ENCODE measurements at places on chromosomes 6 and 20.

DNA sequence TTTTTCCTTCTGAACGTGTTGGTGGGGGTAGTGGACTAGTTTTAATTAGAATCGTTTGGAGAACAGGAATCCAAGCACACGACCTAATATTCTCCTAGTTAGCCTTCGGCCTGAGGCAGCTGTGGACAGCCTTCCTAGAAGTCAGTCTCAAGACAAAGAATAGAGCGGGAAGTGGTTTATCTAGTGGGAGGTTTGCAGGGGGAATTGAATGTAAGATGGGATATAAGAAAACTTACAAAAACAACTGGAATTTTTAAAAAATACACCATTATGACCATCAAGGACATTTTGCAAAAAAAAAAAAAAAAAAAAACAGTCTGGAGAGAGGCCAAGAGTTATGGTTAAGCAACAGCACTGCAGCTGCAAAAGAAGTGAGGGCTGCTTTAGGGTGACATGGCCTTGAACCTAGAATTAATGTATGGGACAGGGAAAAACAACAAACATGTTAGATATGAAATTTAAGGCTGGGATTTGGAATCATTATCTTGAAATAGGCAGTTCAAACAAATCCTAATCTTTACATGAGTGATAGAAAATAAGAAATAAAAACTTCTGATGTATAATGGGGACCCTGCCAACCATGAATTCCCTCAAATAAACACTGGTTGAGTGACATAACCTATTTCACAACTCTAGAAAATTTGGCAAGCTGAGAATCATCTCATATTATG lies 40.2 kb downstream of the PLAGL1 start:
- no peaks in the 10 kb centered on the region for H3K36me3 ChIP-seq
- no peak for DNase-seq
- no peak overlapping the region for H3K4me3 ChIP-seq
- peaks cover 35% of the 10 kb centered on the region for H3K4me1 ChIP-seq

GRCh38 chr6:125791151-125791819 lies 525 bp downstream of the NCOA7 start:
- peaks cover 7% of the 10 kb centered on the region for H3K4me1 ChIP-seq
- no peaks in the 10 kb centered on the region for H3K27me3 ChIP-seq
- no peak overlapping the region for H3K27ac ChIP-seq

DNA sequence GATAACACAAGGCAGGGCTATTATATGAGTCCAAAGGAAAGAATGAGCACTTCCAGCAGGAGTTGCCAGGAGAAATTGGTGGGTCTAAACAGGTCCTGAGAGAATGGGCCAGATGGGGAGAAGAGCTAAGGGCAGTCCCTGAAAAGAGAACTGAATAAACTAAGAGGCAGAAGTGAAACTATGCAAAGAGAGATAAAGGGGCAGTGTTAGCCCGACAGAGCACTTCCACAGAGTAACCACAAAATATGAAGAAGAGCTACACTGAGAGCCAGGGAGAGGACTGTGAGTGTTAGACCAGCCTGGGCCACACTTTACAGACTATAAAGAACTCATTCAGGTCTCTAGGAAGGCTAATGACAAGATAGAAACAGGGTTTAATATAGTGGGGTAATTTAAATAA lies 43.8 kb downstream of the RALGAPA2 start:
- no peak for DNase-seq
- no peak overlapping the region for H3K4me3 ChIP-seq
- no peaks in the 10 kb centered on the region for H3K36me3 ChIP-seq
- H3K27ac ChIP-seq: no peak overlapping the region
- no peaks in the 10 kb centered on the region for H3K27me3 ChIP-seq

GRCh38 chr6:150613269-150613668 lies 13.6 kb downstream of the PLEKHG1 start:
- H3K4me3 ChIP-seq: no peak overlapping the region
- no peak overlapping the region for H3K27ac ChIP-seq
- no peaks in the 10 kb centered on the region for H3K4me1 ChIP-seq
- H3K36me3 ChIP-seq: no peaks in the 10 kb centered on the region

- H3K27me3 ChIP-seq: no peaks in the 10 kb centered on the region
- H3K27ac ChIP-seq: no peak overlapping the region
- H3K4me1 ChIP-seq: peaks cover 3% of the 10 kb centered on the region
- H3K36me3 ChIP-seq: peaks cover 12% of the 10 kb centered on the region
Measured at GRCh38 chr20:25199473-25200260, 4.2 kb downstream of the ENTPD6 start.

DNA sequence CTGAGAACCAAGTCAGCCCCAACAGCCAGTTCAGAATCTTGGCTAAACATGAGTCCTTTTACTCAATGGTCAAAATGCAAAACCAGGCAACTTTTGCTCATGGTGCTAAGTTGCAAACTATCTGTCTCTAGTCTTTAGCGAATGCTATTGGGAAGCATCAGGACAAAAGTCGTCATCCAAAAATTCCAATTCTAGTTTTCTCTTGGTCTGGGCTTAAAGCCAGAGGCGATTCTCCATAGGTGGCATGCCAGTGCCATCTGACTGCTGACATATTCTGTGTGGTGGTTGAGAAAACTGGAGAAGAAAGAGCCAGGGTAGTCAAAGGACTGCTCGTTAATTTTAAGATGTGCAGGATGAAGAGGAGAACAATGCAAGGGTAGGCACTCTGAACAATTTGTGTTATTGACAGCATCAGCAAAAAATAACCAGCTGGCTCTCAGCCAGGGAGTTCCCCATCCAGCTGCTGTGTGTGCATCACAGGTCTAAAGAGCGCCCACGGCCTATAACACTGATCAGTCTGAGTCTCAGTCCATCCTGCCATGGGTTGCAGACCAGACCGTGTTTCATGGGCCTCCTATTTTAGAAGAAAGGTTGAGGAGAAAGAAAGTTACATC lies 313.6 kb downstream of the ALDH8A1 start:
- no peaks in the 10 kb centered on the region for H3K27me3 ChIP-seq
- no peak overlapping the region for H3K4me3 ChIP-seq
- no peak for DNase-seq
- H3K4me1 ChIP-seq: no peaks in the 10 kb centered on the region
- no peak overlapping the region for H3K27ac ChIP-seq

DNA sequence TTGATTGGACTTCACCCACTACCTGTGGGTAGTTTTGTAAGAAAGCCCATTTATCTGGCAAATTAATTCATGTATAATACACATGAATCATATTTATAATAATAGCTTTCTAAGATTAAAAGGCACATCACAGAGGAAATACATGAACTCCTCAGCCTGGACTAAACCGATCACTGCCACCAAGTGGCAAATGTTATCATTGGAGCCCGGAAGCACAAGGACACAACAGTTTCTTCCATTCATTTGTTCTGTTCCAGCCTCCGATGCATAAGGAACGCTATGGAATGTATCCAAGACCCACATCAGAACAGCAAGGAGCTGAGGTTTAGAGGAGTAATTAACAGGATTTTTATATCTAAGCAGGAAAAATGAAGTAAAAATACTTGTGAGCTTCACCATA lies 13.9 kb upstream of the IPCEF1 start:
- no peak overlapping the region for H3K27ac ChIP-seq
- no peak overlapping the region for H3K4me3 ChIP-seq
- peak; percentile 54 for DNase-seq
- H3K27me3 ChIP-seq: no peaks in the 10 kb centered on the region
- no peaks in the 10 kb centered on the region for H3K36me3 ChIP-seq

- no peak overlapping the region for H3K27ac ChIP-seq
- H3K27me3 ChIP-seq: no peaks in the 10 kb centered on the region
- H3K36me3 ChIP-seq: no peaks in the 10 kb centered on the region
- no peak for DNase-seq
- no peak overlapping the region for H3K4me3 ChIP-seq
Measured at GRCh38 chr6:152096863-152097496, 289.5 kb downstream of the ESR1 start.

GRCh38 chr6:120951258-120951657 lies 383.0 kb downstream of the TBC1D32 start:
- H3K4me3 ChIP-seq: no peak overlapping the region

DNA sequence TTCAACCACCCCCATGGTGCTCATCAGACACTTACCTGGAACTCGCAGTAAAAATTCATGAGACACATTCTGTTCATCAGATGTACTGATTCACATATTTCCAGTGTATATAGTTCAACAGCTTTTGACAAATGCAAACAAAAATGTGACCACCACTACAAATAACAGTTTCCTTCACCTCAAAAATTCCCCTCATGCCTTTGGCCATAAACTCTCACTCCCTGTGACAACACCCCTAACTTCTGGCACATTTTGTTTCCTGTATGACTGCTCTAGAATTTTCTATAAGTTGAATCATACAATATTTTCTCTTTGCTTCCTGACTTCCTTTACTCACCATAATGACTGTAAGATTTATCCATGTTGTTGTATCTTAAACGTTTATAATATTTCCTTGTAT lies 63.7 kb downstream of the C6orf118 start:
- H3K4me3 ChIP-seq: no peak overlapping the region
- H3K27me3 ChIP-seq: no peaks in the 10 kb centered on the region
- no peaks in the 10 kb centered on the region for H3K36me3 ChIP-seq

GRCh38 chr20:24823176-24823784 lies 125.8 kb upstream of the CST7 start:
- no peaks in the 10 kb centered on the region for H3K27me3 ChIP-seq
- no peak overlapping the region for H3K27ac ChIP-seq
- no peaks in the 10 kb centered on the region for H3K36me3 ChIP-seq
- no peak overlapping the region for H3K4me3 ChIP-seq

GRCh38 chr20:59718071-59718470 lies 113.7 kb downstream of the PHACTR3 start:
- H3K36me3 ChIP-seq: no peaks in the 10 kb centered on the region
- H3K4me3 ChIP-seq: no peak overlapping the region
- no peaks in the 10 kb centered on the region for H3K4me1 ChIP-seq
- no peak for DNase-seq
- no peaks in the 10 kb centered on the region for H3K27me3 ChIP-seq

- H3K27me3 ChIP-seq: no peaks in the 10 kb centered on the region
- no peak overlapping the region for H3K4me3 ChIP-seq
- H3K36me3 ChIP-seq: peaks cover 6% of the 10 kb centered on the region
- no peaks in the 10 kb centered on the region for H3K4me1 ChIP-seq
- no peak for DNase-seq
Measured at GRCh38 chr20:16488086-16488485, 85.2 kb downstream of the KIF16B start.

GRCh38 chr6:145031001-145031400 lies 704.3 kb downstream of the EPM2A start:
- no peak overlapping the region for H3K27ac ChIP-seq
- no peak for DNase-seq
- no peaks in the 10 kb centered on the region for H3K27me3 ChIP-seq

- H3K4me1 ChIP-seq: no peaks in the 10 kb centered on the region
- H3K27me3 ChIP-seq: no peaks in the 10 kb centered on the region
- peak; percentile 62 for DNase-seq
- peaks cover 45% of the 10 kb centered on the region for H3K36me3 ChIP-seq
- peak overlapping the region; percentile 91 for H3K27ac ChIP-seq
Measured at GRCh38 chr20:38434301-38434741, 807 bp downstream of the SNHG17 start.

- DNase-seq: no peak
- no peak overlapping the region for H3K4me3 ChIP-seq
- H3K27me3 ChIP-seq: no peaks in the 10 kb centered on the region
- peaks cover 19% of the 10 kb centered on the region for H3K4me1 ChIP-seq
- no peaks in the 10 kb centered on the region for H3K36me3 ChIP-seq
Measured at GRCh38 chr6:45898941-45899682, 116.5 kb downstream of the CLIC5 start.

GRCh38 chr20:63895952-63896263 lies 982 bp downstream of the DNAJC5 start:
- peaks cover 7% of the 10 kb centered on the region for H3K4me1 ChIP-seq
- H3K27ac ChIP-seq: no peak overlapping the region

- no peak for DNase-seq
- peaks cover 17% of the 10 kb centered on the region for H3K4me1 ChIP-seq
- no peak overlapping the region for H3K4me3 ChIP-seq
- no peaks in the 10 kb centered on the region for H3K36me3 ChIP-seq
Measured at GRCh38 chr20:10487142-10488136, 52.3 kb downstream of the SLX4IP start.

DNA sequence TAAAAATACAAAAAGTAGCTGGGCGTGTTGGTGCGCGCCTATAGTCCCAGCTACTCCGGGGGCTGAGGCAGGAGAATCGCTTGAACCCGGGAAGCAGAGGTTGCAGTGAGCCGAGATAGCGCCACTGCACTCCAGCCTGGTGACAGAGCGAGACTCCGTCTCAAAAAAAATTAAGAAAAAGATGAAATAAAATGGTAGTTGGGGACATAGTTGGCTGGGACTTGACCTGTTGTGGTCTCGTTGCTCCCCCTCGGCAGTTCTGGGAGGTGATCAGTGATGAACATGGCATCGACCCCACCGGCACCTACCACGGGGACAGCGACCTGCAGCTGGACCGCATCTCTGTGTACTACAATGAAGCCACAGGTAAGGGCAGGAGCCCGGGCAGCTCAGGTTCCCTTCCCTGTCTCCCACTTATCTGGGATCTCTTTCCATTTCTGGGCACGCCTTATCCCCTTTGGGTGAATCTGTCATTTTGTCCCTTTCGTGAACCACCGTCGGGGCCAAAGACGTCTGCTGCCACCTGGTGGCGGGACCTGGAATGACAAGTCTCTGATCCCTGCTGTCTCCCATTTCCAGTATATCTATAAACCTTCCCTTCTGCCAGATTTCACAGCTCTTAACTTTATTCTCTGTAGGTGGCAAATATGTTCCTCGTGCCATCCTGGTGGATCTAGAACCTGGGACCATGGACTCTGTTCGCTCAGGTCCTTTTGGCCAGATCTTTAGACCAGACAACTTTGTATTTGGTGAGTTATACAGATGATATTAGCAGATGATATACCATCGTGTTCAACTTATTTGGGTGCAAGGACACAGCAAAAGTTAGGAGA lies 2.3 kb downstream of the TUBB start:
- peak overlapping the region; percentile 1 for H3K27ac ChIP-seq
- peak; percentile 93 for DNase-seq
- peaks cover 50% of the 10 kb centered on the region for H3K36me3 ChIP-seq
- no peaks in the 10 kb centered on the region for H3K27me3 ChIP-seq
- H3K4me3 ChIP-seq: peak overlapping the region; percentile 99

DNA sequence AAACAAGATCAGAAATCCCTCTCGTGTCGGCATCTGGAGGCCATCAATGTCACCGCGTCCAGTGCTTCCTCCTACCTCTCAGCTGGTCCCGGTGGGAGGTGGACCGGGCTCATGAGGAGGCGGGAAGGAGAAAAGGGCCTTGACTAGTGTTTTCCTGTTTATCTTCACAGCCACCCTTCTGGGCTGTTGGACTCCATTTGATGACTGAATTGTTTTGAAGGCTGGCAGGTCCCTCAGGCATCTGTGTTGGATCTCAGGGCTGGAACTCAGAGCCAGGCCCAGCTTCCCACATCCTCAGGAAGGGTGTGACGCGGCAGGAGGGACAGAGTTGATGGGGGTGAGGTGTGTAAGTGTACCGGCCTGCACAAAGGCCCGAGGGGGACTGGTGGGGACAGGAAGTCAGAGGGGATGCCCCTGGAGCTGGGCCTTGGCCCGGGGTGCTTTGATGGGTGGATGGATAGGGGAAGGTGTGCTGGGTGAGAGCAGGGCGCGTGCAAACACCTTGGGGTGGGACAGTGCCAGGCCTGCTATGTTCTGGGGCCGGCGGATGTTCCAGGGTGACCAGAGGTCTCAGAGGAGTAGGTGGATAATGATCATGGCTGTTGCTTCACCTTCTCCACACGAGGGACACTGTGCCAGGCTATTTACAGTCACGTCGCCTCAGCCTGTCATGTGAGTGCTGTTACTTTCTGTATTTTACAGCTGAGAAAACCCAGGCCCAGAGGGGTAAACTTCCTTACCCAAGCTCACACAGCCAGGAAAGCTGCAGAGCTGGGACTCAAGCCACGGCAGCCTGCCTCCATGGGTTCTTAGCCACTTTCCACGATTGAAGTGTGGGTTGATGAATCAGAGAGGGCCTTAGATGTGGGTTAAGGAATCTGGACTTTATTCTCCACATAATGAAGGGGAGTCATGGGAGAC lies 17.9 kb upstream of the CHMP4B start:
- DNase-seq: no peak
- no peaks in the 10 kb centered on the region for H3K4me1 ChIP-seq
- no peak overlapping the region for H3K4me3 ChIP-seq
- no peaks in the 10 kb centered on the region for H3K27me3 ChIP-seq
- H3K27ac ChIP-seq: no peak overlapping the region
